ENCODE measurements at places on chromosomes 7 and 10.

GRCh38 chr7:151241755-151242096 is 6.8 kb downstream of the SMARCD3 start:
- no peak for DNase-seq

- no peak for DNase-seq
These were observed 66.3 kb downstream of the VIPR2 start for GRCh38 chr7:159078193-159078910.

DNA sequence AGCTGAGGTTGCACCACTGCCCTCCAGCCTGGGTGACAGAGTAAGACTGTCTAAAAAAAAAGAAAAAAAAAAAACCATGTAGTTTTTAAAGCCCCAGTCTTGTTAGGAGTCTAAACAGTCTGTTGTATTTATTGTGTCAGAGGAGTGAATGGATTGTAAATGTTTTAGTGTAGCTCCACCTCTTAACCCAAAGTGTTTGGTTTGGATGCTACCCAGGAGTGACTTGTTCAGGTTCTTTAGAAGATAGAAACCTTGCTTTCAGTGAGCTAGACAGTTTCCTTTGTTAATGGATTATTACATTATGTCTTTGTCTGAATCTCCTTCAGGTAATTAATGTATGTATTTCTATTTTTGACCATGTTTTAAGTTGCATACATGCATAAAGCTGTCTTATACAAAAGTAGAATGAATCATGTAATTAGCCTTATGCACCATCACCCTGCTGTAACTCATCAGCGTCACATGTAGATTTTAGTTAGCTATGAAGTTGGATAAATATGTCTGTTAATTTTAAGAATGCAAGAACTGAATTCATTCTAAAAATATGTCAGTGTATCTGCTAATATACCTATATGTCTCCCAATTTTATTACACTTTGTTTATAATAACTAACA is 97.7 kb downstream of the TAF3 start:
- DNase-seq: no peak

DNA sequence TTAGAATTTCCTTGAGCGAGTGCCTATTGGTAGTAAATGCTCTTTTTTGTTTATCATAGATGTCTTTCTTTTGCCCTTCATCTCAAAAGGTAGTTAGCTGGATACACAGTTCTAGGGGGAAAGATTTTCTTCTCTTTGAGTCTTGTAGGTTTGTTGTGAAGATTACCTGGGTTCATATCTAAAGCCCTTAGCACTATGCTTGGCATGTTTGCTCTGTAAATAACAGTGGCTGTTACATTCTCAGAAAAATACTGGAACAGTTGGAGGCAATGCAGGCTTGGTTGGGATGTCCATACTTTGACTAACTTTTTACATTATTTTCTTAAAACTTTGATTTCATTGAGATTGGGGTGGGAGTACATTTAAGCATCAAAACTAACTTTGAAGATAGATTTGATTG is 144.0 kb downstream of the AUTS2 start:
- DNase-seq: no peak

GRCh38 chr10:72086466-72087391 is 1.6 kb downstream of the SPOCK2 start:
- DNase-seq: peak; percentile 58

DNA sequence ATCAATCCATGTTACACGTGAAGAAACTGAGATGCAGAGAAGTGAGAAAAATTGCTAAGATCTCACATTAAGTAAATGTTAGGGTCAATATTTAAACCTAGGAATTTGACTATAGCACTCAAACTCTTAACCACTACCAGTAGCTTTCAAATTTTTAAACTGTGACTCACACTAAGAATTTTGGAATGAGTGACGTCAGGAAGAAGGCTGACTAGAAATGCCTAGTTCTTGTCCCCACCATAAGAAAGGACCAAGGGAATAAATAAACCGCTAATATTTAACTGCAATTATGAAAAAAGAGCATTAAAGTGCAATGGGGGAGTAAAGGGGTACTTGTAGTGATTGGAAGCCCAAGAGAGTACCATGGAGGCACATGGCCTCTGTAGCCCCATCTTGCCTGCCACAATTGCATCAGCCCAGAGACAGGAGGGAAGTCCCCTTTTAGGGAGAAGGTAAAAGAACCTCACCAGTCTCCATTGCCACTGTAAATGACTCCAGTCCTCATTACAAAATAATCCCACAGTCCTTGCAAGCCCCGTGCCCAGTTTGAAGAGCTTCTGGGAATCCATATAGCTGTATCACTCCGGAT is 3.5 kb upstream of the AKR1B1 start:
- DNase-seq: no peak

DNA sequence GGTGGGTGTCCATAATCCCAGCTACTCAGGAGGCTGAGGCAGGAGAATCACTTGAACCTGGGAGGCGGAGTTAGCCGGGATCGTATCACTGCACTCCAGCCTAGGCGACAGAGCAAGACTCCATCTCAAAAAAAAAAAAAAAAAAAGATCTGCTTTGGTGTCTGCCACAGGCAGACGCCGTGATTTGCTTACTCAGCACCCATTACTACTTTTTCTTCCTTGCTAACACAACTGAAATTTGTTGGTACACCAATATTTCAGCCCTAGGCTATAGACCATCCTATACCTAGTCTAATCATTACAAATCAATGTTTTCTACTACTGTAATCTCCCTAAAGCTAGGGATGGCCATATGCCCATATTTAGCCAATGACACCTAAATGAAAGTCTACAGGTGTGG is 53.5 kb upstream of the PARD3 start:
- no peak for DNase-seq

GRCh38 chr10:22824520-22824919 is 103.3 kb upstream of the ARMC3 start:
- no peak for DNase-seq

DNA sequence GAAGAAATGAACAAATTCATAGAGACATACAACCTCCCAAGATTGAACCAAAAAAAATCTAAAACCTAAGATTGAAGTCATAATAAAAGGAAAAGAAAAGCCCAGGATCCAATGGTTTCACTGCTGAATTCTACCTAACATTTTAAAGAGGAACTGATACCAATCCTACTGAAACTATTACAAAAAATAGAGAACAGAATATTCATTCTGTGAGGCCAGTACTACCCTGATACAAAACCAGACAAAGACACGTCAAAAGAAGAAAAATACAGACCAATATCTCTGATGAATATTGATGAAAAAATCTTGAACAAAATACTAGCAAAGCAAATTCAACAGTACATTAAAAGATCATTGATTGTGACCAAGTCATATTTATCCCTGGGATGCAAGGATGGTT is 128.5 kb upstream of the STEAP1 start:
- no peak for DNase-seq

DNA sequence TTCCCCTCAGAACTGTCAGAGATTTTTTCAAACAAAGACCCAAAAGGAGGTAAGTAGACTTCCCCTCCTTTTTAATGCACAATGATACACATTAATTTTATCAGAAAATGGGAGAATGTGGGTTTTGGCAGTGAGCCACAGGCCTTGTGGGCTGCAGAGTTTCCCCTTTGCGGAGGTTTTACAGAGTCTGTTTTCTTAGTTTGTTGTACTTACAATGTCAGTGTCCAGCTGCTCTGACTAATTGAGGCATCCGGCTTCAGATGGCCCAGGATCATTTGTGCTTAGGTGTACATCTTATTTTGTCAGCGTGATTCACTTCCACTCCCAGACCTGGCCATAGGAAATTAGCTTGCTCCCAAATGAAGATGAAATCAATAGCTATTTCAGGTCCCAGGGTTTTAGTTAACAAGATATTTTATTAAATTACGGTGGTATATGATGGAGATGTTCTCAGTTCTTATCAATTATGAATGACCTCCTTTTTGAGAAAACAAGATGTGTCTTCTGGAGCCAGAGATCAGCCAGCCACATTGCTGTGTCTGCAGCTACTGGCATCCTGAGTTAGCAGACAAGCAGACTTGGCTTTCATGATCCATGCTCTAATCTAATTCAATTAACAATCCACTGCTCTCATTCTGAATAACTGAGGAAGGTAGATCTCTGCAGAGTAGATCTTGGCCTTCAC is 1086.6 kb upstream of the SORCS1 start:
- DNase-seq: peak; percentile 53

DNA sequence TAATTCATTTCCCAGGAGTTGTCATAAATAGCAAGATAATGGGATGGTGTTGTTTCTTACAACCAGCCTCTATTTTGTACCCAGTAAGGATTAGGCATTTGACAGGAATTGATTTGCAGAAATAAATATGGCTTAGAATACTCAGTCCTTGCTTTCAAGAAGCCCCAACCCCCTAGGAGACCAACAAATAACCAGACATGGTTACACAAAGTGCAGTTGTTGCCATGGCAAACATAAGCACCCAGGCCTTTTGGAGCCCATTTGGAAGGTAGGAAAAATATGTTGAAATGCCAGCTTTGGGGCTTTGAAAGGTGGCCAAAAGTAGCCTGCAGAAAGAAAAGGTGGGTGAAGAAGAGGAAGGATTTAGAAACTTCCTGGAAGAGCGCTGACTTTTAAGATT is 397.5 kb downstream of the CDC14C start:
- no peak for DNase-seq

GRCh38 chr7:44287488-44288380 is 37.7 kb downstream of the CAMK2B start:
- no peak for DNase-seq

- no peak for DNase-seq
These were observed 126.1 kb upstream of the TMEM196 start for GRCh38 chr7:19899529-19899928.

DNA sequence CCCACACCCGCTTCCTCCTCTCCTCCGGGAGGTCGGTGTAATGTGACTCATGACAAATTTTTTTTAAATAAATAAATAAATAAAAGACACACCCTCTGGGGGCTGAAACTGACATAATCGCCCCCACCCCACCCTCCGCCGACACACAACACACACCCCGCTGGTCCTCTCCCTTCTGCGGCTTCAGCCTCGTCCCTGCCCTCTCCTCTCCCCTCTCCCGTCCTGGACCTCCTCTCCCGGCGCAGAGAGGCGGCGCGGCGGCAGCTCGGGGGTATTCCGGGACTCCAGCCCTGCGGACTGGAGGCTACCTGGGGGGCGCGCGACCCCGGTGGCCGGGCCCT is 686 bp downstream of the ABI1 start:
- DNase-seq: peak; percentile 90
